ACHN (cell line): ENCODE measurements at places on chromosomes 5 and 9.
A peak's percentile ranks its signal among the peaks of the same experiment; 100 is the strongest.

DNA sequence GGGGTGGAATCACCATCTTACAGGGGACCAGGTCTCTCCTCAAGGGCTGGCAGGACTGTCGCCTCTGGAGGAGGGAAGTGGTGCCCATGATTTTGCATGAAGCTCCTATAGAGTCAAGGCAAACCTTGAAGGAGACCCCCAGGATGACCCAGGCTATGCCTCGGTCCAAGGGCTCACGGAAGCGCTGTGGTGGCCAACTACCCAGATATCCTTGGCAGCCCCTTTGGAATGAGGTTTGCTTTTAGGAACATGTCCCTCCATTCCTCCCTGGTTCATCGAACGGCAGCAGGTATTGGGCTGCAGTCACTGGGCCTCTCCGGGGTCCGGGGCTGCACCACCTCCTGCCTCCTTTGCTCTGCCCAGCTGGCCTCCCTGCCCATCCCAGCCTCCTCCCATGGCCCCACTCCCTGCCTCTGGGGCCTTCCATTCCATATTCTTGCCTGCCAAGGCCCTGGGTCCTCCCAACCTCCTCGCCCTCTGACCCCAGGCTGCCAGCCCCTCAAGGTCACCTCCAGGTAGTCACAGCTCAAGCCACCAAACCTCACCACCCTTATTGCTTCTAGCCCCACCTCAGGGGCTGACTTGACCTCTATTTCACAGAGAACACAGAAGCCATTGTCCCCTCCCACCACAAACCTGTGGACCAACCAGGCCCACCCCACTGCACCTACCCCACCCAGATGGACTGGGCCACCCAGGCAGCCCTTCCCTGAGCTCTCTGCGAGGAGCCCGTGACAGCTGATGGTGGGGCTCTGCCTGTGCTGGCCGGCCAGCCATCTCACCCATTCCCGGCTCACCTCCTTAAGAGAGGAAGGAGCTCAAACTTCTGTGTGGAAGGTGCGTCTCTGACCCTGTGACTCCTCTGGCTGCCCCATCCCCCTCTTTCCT, 3.6 kb upstream of the IL3 start:
- no peak for DNase-seq

GRCh38 chr9:37995348-37995737, 73.7 kb downstream of the SHB start:
- DNase-seq: no peak

DNA sequence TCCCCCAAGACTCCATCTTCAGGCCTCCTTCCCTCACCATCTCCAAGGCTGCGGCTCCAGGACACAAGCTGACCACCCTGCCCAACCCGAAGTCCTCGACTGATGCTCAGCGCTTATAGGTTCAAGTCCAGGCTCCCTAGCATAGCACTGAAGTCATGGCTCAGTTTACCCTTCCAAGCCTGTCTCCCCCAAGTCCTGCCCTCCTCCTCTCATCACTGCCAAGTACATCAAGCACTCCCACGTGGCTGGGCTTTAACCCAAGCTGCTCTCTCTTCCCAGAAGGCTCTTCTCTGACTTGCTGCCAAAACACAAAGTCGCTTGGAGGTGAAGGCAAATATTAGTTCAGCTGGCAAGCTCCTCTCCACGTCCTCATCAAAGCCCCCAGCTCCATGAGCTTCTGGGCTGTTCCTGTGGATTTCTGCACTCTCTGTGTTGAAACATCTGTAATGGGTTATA, 22.1 kb upstream of the MARCHF6 start:
- no peak for DNase-seq

- no peak for DNase-seq
These were observed 30.7 kb downstream of the ACOT12 start for GRCh38 chr5:81363093-81363871.

- DNase-seq: no peak
These were observed 191.8 kb upstream of the SMC2 start for GRCh38 chr9:103902263-103902662.

GRCh38 chr5:125576822-125577221, 830.4 kb upstream of the ZNF608 start:
- DNase-seq: peak; percentile 4

DNA sequence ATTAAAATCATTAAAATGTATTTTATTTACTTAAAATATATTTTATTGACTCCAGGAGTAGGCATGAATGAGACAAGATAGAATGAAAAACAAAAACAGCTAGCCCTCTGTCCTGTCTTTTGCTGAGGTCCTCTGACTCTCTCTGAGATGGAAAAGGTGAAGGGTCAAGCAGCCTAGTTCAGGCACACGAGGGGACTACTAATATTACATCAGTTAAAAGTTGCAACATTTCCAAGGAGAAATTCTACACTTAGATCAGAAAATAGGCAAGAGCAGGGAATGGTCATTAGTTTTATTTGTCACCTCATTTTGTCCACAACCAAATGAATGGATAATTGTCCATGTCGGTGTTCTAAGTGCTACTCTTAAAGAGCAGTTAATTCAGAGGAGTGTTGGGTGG, 148.5 kb downstream of the CDH10 start:
- DNase-seq: no peak

DNA sequence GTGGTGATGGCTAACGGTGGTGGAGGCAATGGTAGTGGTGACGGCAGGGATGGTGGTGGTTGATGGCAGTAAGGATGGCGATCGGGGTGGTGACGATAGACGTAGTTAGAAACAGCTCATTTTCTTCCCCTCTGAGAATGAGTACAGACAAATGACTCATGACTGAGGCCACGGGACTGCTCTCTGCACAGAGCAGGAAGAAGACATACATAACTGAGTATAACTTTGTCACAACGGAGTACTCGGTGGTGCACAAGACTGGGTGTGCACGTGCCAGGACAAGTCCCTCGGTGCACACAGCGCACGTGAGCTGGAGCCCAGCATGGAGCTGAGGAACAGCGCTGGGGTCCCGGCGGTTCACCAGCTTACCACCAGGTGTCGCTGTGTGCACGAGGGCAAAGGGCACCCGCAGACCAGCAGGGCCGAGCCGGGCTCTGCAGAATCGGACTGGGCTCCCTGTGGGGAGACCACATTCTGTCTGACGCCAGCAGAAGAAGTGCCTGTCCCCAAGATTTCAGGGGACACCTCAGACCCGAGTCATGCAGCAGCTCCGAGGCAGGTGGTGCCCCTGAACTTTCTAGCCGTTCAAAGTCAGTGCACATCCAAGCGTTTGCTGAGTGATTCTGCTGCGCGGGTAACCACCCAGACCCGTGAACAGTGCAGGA, 188.6 kb downstream of the FSTL4 start:
- peak; percentile 40 for DNase-seq

DNA sequence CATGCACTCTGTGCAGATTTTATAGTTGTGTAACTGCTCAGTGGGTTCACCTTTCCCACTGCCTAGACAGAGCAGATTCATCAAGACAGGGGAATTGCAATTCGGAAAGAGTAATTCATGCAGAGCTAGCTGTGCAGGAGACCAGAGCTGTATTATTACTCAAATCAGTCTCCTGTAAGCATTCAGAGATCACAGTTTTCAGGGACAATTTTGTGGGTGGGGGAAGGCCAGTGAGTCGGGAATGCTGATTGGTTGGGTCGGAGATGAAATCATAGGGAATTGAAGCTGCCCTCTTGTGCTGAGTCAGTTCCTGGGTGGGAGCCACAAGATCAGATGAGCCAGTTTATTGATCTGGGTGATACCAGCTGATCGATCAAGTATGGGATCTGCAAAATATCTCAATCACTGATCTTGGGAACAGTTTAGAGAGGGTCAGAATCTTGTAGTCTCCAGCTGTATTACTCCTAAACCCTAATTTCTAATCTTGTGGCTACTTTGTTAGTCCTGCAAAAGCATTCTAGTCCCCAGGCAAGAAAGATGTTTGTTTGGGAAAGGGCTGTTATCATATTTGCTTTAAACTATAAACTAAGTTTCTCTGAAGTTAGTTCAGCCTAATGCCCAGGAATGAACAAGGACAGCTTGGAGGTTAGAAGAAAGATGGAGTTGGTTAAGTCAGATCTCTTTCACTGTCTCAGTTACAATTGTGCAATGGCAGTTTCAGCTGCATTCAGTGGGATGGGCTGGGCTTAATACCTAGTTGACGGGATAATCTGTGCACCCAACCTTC, 12.7 kb upstream of the SVEP1 start:
- no peak for DNase-seq

- DNase-seq: no peak
These were observed 28.3 kb upstream of the RXRA start for GRCh38 chr9:134298000-134298399.

- no peak for DNase-seq
These were observed 62.8 kb downstream of the GABRB2 start for GRCh38 chr5:161483721-161484120.

DNA sequence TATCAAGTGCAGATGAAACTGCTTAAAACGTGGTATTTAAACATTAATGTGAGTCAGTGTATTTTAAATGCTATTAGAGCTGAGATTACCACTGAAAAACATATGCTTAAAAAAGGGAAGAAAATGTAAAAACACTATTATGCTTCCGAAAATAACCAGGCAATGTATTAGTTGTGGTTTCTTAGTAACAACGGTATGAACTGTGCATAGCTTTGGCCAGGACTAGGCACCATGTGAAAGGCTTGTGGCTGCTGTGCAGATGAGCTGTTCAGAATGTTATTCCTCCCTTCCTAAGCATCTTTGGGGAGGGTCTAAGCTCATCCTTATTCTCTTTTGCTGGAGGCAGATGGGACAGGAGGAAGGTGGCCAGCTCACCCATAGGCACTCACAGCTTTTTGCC, 84.9 kb downstream of the NTRK2 start:
- no peak for DNase-seq

DNA sequence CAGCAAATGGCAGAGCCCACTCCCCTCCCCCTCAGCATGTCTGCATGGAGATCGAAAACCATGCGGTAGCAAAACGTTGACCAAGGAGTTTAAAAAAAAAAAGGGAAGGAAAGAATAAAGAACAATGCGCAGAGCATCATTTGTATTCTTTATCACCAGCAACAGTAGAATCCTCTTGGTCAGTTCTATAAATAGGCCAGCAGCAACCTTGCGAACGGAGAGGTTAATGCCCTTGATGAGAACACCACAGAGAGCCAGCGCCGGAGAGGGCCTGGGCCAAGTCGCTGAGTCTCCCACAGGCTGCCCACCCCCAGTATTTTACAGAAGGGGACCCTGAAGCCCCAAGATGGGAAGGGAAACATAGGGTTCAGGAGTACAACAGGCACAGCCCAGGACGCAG, 22.7 kb downstream of the WHRN start:
- no peak for DNase-seq

DNA sequence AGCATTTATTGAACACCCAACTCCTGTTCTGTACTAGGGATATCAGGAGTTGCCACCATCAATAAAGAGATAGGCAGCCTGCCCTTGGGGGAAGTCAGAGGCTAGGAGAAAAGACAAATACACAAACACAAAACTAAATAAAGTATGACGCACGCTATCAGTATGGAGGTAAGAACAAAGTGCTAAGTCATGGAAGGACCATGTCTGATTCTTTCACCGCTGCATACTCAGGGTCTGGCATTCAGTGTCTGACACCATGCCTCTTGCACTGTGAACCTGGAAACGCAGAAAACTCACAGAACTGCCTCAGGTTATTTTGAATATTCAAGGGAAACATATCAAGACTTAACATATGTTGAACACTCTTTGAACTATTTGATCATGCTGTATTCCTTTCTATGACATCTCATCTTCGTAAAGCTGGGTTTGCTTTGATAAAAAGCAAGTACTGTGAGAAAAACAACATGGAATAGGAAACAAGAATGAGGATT, 65.3 kb downstream of the ADAMTSL1 start:
- DNase-seq: no peak

DNA sequence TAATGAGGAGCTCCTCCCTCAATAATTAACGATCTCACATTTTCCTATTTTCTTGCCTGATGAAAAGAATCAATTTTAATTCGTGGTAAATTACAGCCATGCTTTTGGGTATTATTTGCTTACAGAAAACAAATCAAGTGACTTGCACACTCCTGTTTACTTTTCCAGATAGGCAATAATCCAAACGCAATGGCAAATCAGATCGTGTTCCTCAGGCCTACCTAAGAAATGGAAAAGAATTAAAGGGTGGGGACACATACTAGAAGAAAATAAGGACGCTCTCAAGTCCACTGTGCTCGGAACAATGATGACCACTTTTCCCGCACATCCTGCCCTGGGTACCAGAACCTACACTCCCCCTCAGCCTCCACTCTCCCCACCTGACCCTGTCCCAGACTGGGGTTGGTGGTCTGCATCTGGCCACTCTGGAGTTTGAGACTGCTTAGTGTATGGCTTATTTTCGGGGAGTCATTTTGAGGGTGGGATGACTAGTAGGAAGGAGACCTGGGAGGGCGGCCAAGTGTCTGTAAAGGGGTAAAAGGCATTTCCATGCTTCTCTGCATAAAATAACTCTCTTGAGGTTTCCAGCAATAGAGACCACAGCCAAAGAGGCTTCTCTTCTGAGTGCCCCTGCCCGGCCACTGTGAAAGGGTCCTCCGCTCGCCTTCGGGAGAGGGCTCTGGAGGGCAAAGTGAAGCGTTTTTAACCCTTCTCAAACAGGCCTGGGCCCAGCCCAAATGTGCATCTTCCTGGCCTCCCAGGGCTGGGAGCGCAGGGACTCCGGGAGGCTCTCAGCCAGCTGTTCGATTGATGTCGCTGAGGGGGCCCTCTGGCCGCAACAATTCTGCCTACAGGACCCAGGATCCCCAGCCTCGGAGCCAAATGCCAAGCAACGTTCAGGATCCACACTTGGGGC, 4.5 kb upstream of the OTP start:
- DNase-seq: no peak

DNA sequence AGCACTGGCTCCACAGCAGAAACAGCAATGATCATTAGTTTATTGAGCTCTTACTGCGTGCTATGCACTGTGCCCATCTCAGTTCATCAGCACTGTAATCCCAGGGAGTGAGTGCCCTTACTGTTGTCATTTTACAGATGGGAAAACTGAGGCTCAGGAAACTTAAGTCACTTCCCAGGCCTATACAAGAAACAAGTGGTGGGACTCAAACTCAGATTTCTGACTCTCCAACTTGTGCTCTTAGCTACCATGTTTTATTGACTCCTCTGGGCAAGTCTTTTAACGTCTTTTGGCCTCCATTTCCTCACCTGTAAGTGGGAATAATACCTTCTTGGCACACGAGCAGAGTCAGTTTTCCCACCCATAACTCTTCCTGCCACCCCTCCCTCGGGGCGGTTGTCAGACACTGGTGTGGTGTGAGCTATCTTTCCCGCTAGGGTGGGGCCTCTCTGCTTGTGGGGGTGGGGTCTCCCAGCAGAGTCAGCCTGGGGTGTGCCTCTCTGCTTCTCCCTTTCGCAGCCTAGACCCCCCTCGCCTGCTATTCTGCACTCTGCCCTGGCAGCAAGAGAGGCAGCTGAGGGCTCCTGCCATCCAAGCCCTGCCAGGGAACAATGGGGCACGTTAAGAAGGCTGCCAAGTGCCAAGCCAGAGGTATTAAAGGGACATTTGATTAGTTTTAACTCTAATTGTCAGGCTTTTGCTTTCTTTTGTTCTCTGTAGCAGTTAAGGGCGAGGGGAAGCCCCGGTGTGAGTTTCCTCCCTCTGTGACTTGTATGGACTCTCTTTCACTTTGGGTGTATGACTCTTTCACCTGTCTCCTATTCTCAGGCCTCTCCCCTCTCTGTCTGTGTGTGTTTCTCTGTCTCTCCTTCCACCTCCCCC, 12.1 kb downstream of the GALNT10 start:
- DNase-seq: no peak
